Esophagus squamous epithelium (tissue), 5 donors: ENCODE measurements at places on chromosomes 2 and 18.

DNA sequence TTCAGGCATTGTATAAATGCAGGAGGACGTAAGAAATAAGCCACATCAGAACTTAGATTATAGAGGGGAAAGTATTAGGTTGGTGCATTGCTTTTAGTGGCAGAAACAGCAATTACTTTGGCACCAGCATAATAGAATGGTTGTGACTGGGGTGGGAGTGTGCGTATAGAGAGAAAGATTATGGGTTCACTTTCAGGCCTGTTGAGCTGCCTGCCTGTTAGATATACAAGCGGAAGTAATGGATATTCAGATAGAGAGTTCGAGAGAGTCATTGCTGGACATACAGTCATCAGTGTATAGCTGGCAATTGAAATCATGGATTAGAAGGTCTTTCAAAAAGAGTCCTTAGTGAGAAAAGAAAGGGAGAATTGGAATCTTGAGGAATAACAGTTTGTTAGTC is 139.2 kb upstream of the MYO3B start:
- DNase-seq, result no peak

GRCh38 chr2:54952425-54952824 is 97.8 kb downstream of the RTN4 start:
- no peak for DNase-seq

GRCh38 chr18:13448335-13448795 is 229.8 kb downstream of the LDLRAD4 start:
- no peak for DNase-seq

DNA sequence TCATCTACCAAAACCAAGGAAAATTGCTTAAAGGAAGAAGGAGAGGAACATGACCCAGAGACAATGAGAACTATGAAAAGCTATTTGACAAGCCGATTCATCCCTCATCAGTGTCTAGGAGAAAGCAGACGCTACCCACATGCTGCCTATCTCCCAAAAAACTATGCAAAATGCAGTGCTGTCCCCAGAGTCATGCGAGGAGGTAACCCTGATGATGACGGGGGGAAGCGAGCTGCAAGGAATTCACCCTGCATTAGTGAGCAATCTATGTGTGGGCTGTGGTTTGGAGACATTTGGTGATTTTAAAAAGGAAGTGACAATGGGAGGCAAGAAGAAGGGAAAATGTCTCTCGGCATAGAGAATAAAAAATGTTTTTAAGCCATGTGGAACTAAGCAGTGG is 472.7 kb downstream of the CMPK2 start:
- DNase-seq, result no peak

DNA sequence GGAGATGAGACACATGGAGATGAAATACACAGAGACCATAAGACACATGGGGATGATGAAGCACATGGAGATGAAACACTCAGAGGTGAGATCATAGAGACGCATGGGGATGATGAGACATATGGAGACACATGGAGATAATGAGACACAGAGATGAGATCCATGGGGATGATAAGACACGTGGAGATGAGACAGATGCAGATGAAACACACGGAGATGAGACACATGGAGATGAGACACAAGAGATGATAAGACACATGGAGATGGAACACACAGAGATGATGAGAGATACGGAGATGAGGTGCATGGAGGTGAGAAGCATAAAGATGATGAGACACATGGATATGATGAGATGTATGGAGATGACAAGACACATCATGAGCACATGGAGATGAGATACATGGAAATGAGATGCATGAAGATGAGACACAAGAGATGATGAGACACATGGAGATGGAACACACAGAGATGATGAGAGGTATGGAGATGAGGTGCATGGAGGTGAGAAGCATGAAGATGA is 276.7 kb downstream of the MYT1L start:
- no peak for DNase-seq

- no peak for DNase-seq
These were observed 86.1 kb downstream of the TNS1 start for GRCh38 chr2:217916504-217917254.

DNA sequence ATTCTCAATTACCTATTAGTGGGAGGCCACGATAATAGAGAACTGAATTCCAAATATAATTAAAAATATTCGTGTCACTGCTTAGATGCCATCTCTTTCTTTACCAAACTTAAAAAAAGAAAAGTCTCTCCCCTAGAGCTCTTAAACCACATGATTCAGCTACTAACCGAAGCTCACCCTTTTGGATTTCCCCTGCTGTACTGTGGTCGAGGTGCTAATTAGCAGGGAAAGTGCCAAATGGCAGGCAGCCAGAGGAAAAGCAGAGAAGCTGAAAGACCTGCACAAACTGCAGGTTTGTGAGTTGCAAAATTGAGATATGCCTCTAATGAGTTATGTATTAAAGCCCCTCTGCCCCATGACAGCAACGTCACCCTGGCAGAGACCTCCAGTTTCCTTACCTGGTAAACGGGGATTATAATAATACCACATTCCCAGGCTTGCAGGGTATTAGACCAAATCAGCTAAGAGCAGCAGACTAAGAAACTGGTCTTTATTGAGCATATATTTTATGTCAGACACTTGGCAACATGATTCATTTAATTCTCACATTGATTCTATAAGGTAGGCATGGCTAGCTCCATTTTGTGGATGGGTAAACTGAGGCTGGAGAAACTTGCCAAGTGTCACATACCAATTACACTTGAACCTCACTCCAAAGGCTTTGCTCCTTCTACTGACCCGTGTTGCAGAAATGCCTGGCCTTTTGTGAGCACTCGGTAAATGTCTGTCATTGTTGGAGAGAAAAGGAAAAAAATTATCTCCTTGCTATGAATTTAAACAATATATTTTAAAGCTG is 259.7 kb downstream of the LPIN1 start:
- DNase-seq, result no peak

DNA sequence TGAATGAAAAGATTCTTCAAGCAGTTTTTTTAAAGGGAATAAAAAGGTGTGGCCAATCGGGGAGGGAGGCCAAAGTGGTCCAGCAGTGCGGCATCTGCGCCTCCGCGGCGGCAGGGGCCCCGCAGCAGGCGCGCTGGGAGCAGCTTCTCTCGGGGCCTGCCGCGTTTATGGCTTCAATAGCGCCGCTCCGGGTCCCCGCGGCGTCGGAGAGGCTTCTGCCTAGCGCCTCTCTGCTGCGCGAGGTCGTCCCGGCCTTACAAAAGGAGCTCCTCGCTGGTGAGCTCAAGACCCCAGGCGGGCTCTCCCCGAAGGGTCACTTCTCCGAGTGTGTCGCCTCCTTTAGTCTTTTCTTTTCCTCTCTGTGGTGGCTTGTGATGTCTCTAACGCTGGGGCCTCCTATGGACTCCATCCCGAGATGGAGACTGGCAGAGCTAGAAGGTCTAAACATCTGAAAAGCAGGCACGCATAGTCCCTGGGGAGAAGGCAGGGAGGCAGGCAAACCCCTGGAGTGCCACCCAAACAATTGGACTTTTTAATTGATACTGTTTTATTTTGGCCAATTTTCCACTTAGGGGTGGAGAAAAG is 67.1 kb downstream of the SUMO1 start:
- DNase-seq, result no peak

DNA sequence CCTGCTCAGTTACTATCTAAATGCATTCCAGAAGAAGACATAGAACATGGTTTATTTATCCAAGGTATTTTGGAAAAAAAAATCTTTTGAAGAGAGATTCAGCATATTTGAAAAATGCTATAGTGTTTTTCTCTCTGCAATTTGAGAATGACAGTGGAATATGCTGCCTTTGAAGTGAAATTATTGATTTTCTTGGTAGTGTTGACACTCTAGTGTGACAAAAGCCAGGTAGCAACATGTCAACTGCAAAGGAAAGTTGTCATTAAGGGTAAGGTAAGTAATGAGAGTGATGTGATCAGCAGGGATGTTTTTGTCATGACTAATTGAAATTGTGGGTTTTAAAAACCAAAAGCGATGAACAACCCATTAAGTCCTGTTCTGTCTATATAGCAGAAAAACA is 1387.1 kb upstream of the TMEFF2 start:
- no peak for DNase-seq

- no peak for DNase-seq
These were observed 293.1 kb upstream of the ID2 start for GRCh38 chr2:8388781-8389180.

GRCh38 chr2:127406454-127406853 is 11.8 kb upstream of the PROC start:
- DNase-seq, result no peak

DNA sequence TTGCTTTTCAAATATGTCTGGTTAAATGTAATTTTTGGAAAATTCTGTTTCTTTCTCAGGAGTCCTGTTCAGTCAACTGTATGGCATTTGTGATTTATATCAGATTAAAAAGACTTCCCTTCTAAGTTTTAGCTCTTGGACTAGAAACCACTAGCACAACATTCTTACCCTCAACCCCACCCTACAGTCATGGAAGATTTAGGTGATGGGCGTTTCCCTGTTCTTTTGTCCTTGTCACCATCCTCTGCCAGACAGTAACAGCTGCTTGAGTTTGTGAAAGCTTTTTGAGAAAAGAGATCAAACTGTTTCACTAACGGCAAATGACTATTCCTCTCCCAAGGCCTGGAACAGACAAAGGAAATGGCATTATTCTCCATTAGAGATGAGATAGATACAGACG is 31.8 kb downstream of the SERPINB5 start:
- DNase-seq, result no peak

DNA sequence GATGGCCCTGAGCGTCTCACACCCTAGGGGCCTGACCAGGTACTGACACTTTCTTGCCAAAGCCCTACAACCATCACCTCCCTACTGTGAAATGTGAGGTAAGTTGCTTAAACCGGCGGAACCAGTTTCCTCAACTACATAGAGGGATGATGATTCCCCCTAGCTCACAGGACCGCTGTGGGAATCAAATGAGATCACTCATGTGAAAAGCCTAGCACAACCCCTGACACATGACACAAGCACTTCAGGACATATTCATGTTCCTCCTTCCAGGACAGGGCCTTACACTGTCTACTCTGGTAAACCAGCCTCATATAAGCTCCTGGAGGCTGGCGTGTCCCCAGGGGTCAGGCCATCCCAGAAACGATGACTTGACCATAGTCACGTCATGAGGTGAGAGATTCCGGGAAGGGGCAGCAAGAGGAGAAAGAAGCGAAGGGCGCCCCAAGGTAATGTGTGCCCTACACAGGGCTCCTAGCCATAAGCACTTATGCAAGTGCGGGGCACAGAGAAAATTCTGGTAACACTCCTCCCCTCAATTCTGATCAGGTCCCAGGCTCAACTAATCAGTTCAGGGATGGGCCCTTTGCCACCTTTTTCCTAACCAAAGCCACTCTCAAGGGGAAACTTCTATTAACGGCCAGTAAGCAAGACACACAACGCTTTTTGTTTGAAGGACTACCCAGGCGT is 49.5 kb downstream of the C2orf42 start:
- peak; percentile 56 for DNase-seq

DNA sequence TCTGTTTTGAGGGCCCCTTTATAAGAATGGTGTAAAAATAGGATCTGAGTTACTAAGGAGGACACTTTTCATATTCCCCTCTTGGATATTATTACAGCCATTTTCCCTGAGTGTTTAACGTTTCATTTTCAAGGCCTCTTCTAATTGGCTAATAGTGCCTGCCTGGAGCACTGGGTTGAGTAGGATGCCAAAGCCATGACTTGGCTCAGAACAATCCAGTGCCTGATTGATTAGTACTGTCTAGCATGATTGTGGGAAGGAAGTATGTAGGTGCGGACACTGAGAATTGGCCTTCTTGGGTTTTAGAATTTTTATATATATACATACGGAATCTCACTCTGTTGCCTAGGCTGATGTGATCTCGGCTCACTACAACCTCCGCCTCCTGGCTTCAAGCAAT is 66.1 kb downstream of the NAB1 start:
- DNase-seq, result no peak

DNA sequence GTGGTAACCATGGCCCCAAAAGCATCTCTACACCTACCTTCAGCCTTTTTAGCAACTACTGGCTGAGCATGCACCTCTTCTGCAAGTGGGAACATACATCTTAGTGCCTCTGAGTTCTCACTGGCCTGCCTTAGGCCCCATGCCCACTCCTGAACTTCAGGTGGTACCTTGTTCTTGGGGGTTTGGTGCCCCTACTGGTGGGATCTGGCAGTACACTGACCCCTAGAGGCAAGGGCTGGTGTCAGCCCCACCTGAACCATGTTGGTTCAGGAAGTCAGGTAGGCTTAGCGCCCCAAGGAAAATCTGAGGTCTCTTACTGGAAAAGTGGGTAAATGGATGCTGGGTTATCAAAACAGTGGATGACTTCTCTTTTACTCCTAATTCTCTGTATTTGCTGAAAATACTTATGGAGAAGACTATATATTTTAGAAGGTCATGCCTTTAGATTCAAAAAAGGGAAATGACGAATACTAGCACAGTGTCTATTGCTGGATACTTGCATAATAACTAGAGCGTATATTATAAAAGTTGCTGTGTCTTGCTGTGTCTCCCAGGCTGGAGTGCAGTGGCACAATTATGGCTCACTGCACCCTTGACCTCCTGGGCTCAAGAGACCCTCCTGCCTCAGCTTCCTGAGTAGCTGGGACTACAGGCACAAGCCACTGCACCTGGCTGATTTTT is 84.6 kb downstream of the RAB31 start:
- DNase-seq, result no peak

DNA sequence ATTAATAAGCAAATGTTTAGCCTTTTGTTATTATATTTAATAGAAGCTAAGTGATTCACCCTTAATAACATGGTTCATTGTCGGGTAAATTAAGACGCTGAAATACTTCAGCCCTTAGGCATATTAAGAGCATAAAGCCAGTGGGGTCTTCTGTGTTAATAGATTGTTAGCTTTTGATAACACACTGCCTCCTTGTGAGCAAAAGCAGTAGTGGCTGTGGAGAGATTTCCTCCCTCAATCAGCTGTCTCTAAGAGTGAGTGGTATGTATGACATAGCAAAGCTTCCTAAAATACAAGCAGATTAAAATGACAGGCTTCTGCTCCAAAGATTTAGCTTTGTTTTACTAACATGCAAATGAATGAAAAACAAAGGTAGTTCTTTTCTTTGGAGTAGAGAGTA is 143.7 kb upstream of the SYT4 start:
- no peak for DNase-seq

DNA sequence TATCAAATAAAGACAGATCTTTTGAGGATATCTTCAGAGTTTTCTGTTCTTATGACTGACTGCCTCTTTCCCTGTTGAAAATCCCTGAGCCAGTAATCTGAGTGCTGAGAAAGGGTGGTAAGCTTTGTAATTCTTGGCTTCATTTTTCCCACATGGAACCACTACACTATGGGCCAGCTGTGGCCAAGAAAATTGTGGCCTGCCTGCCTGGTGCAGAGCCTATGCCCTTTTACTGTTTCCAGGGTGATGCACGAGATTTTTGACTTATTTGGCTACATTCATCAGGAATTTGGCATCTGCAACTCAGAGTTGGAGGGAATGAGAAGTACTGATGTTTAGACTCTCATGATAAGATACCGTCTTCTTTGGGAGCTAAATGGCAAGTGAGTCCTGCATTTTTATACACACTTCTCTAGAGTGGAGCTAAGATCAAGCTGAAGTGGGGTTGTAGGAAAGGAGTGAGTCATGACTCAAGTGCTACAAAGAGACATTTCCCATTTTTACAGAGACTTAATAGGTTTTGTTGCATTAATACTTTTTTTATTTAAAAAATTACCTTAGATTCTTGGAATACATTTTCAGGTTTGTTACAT is 328.2 kb upstream of the CDH7 start:
- DNase-seq, result no peak
